ENCODE measurements at places on chromosomes 7 and 10. TPM values are rescaled to one million over a fixed set of nuclear protein-coding genes. Genes with fewer than 3 reads are reported as not detected.

DNA sequence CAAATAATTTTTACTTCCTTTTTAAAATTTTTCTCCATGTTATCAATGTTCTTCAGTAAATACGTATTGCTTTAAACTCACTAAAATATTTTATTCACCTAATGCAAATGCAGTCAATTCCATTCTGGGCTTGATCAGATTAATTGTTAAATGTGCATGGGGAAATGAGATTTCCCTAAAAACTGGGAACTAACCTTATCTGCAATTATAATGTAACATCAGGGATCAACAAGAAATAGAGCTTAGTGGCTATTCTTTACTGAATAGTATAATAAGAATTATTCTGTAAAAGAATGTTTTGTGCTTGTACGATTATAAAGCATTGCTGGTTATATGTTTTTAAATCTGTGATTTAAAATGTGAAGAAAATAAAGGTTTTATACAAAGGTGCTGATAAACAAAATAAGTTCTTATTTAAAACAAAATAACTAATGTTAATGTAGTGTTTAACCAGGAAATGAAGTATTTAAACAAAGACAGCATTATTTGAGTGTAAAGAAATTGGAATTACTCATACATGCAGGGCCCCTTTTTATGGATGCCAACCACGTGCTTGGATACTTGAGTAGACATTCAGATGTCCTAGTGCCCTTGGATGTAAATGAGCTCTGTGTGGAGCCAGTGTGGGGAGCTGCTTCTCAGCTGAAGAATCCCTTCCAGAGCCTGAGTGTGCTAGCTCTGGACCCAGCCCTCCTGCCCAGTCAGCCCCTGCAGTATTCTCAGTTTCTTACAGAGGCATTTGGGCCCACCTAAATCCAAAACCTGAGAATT lies 84.2 kb downstream of the REEP3 start:
- DNase-seq, result no peak
- no peak overlapping the region for H3K27ac ChIP-seq
- H3K4me1 ChIP-seq, result no peaks in the 10 kb centered on the region

DNA sequence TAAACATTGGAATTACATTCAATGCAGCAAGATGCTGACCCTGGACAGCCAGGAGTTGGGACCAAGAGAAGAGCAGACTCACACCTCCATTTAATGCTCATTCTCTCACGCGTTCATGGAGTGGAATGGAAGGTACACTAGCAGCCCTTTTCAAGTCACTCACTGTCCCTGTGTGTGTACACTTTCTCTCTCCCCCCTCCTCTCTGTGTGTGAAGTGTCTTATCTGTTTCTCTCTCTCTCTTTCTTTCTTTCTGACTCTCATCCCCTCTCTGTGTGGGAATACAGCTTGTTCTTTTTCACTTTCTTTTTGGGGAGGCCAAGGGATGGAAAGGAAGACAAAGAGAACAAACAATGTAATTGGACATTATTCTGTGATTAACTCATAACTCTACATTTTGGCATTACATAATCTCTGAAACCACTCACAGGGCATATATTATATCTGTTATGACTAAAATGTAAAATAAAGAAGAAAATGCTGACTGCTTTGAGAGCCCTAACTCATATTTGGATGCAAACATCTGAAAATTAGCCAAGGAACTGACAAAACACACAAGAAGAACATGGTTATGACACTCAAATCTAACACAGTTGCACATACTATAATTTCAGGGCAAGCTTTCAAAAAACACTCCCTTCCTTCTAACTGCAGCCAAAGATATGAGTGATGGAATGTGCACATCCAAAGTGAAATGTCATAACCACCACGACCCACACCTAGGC lies 188.8 kb downstream of the PARD3 start:
- no peak overlapping the region for H3K27ac ChIP-seq
- no peak for DNase-seq
- H3K4me1 ChIP-seq, result no peaks in the 10 kb centered on the region
- H3K4me3 ChIP-seq, result no peak overlapping the region
- no peaks in the 10 kb centered on the region for H3K36me3 ChIP-seq

- H3K27ac ChIP-seq, result no peak overlapping the region
- H3K27me3 ChIP-seq, result no peaks in the 10 kb centered on the region
- no peak for DNase-seq
- H3K4me1 ChIP-seq, result no peaks in the 10 kb centered on the region
These were observed 37.4 kb upstream of the GARS1 start for GRCh38 chr7:30557245-30557644.

- no peak for DNase-seq
- no peak overlapping the region for H3K4me3 ChIP-seq
- H3K27ac ChIP-seq, result no peak overlapping the region
- H3K36me3 ChIP-seq, result peaks cover 44% of the 10 kb centered on the region
- H3K4me1 ChIP-seq, result no peaks in the 10 kb centered on the region
These were observed 30.1 kb downstream of the BTAF1 start for GRCh38 chr10:91953600-91954160.

DNA sequence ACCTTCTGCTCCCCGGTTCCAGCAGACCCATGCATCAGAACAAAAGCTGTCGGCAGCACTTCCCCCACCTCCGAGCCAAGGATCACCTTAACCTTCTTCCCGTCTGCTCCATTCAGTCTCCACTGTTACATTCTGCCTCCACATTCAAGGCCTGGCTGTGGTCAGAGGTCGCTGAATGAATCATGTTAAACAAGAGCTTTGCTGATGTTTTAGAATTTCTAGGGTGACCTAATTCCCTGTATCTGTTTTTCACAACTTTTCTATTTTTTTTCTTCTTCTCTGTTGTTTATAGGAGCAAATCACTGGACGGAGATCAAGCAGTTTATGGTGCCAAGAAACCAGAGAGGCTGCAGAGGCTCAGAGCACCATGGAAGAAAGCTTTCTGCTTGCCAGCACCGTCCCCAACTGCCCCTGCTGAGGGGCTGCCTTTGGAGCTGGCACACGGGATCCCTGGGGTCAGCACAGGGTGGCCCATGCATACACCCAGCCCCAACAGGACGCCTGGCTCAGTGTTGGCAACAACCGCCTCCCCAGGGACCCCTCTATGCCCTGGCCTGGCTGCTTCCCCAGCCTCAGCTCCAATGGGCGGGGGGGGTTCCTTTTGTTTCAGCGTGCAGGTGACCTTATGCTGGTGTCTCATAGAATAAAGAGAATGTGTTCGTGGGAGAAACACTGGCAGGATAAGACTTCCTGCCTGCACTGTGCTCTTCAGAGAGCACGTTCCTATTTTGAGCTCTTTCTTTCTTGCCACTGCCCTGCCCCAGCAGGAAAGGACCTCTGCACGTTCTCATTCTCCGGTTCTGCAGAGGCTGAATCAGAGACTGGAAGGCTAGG lies 182.7 kb upstream of the LYZL2 start:
- no peak for DNase-seq
- no peak overlapping the region for H3K4me3 ChIP-seq
- H3K27me3 ChIP-seq, result no peaks in the 10 kb centered on the region
- H3K4me1 ChIP-seq, result peaks cover 4% of the 10 kb centered on the region

GRCh38 chr7:17564678-17565212 lies 266.3 kb downstream of the AHR start:
- no peak overlapping the region for H3K4me3 ChIP-seq
- no peaks in the 10 kb centered on the region for H3K27me3 ChIP-seq
- no peak overlapping the region for H3K27ac ChIP-seq
- no peak for DNase-seq
- no peaks in the 10 kb centered on the region for H3K4me1 ChIP-seq
- H3K36me3 ChIP-seq, result no peaks in the 10 kb centered on the region

GRCh38 chr7:138726288-138726687 lies 25.1 kb upstream of the SVOPL start:
- no peaks in the 10 kb centered on the region for H3K36me3 ChIP-seq
- no peaks in the 10 kb centered on the region for H3K4me1 ChIP-seq
- no peak overlapping the region for H3K27ac ChIP-seq
- H3K4me3 ChIP-seq, result no peak overlapping the region
- no peak for DNase-seq
- no peaks in the 10 kb centered on the region for H3K27me3 ChIP-seq

DNA sequence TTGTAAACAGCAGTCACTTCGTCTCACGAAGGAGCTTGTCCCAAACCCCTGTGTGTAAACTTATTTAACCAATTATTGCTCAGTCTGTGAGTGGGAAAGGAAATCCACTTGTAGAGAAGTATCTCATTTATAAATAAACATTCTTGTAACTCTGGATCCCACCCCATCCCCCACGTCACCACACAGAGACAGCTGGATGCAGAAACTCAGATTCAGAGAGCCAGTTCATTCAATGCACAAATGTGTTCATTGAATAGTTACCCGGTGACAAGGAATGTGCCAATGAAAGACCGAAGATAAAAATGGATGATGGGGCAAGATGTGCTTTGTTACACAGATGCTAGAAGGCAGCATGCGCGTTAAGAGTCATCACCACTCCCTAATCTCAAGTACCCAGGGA lies 8.3 kb upstream of the OCM start:
- H3K4me3 ChIP-seq, result no peak overlapping the region
- H3K36me3 ChIP-seq, result no peaks in the 10 kb centered on the region
- no peak overlapping the region for H3K27ac ChIP-seq

DNA sequence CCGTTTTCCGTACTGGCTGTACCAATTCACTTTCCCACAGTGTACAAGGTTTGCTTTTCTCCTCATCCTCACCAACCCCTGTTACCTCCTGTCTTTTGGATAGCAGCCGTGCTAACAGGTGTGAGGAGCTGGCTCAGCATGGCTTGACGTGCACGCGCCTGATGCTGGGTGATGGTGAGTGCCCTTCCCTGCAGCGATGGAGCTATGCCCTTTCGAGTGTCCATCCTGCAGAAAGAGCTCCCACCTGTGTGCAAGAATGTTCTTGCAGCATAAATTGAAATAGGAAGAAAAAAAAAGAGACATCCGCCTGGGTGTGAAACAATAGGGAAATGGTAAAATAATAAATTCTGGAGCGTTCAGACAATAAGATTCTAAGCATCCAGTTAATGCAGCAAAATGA lies 9.5 kb upstream of the UBE3C start:
- no peak overlapping the region for H3K4me3 ChIP-seq
- H3K36me3 ChIP-seq, result no peaks in the 10 kb centered on the region
- DNase-seq, result no peak
- no peak overlapping the region for H3K27ac ChIP-seq
- H3K27me3 ChIP-seq, result no peaks in the 10 kb centered on the region

DNA sequence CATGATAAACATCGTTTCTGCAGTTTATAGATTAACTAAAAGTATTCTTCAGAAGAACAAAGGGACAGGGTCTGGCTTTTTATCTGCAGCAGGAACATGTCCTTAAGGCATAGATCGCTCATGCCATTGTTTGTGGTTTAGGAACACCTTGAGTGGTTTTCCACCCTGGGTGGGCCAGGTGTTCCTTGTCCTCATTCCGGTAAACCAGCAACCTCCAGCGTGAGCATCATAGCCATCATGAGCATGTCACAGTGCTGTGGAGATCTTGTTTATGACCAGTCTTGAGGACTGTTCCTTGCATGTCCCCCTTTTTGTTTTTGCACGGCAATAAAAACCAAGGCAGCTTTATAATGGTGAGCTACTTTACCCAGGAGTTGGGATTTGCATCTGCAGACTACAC lies 33.9 kb downstream of the STOX1 start:
- H3K27me3 ChIP-seq, result no peaks in the 10 kb centered on the region
- H3K4me3 ChIP-seq, result no peak overlapping the region
- no peak for DNase-seq

DNA sequence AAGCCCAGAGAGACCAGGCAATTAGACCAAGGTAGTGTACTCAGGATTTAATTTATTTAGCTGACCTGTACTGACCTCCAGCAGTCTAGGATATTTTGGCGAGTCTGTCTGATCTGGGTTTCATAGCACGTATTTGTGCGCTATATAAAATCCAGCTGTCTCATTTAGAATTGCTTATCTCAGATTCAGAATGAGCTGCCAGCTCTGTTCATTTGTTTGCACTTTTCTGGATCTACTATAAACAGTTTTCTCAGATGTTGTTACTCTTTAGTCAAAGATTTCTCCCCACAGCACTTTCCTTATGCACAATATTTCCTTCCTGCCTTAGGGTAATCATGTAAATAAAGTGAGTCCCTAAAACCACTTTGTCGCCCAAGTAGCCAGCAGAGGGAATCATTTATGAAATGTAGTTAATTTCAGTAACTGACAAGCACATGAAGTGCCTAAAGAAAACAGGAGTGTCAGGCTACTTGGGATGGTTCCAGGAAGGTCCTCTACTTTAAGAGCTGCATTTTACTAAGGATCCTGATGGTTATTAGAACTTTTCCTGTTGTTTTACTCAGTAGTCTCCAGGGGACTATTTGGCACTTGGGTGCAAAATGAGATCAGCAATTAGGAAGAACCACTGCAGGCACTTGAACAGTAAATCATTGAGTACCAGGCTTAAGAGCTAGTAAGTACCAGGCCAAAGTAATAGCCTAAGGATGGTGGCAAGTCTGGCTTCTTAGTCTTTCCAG lies 226.4 kb downstream of the TWIST1 start:
- no peak for DNase-seq
- H3K4me1 ChIP-seq, result no peaks in the 10 kb centered on the region
- no peak overlapping the region for H3K27ac ChIP-seq
- H3K36me3 ChIP-seq, result no peaks in the 10 kb centered on the region

- no peak overlapping the region for H3K4me3 ChIP-seq
- H3K27me3 ChIP-seq, result no peaks in the 10 kb centered on the region
- no peaks in the 10 kb centered on the region for H3K4me1 ChIP-seq
- H3K36me3 ChIP-seq, result no peaks in the 10 kb centered on the region
These were observed 29.8 kb downstream of the C10orf120 start for GRCh38 chr10:122669842-122670241.

GRCh38 chr7:48147078-48147591 lies 24.1 kb upstream of the ABCA13 start:
- no peak overlapping the region for H3K4me3 ChIP-seq
- H3K36me3 ChIP-seq, result no peaks in the 10 kb centered on the region
- no peaks in the 10 kb centered on the region for H3K4me1 ChIP-seq
- no peak for DNase-seq
- H3K27me3 ChIP-seq, result no peaks in the 10 kb centered on the region
- no peak overlapping the region for H3K27ac ChIP-seq

DNA sequence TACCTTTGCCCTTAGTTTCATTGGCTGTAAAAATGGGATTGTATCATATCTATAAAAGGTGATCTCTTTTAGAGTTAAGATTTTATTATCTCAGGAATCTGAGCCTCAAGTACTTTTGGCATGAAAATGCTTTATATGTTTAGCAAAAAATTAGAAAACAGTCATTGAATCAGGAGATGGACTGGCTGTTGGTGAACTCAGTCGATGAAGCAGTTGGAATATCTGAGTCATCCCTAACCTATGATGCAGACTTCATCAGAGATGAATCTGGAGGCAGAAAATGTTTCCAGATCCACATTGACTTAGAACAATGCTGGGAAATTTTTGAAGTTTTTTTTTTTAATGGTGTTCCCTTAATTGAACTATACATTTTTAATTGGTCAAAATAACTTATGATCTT lies 228.5 kb downstream of the SLC25A13 start:
- H3K27ac ChIP-seq, result no peak overlapping the region
- no peak overlapping the region for H3K4me3 ChIP-seq
- H3K36me3 ChIP-seq, result no peaks in the 10 kb centered on the region
- H3K27me3 ChIP-seq, result no peaks in the 10 kb centered on the region

- H3K27me3 ChIP-seq, result no peaks in the 10 kb centered on the region
- H3K4me3 ChIP-seq, result no peak overlapping the region
- H3K36me3 ChIP-seq, result no peaks in the 10 kb centered on the region
- H3K4me1 ChIP-seq, result no peaks in the 10 kb centered on the region
- H3K27ac ChIP-seq, result no peak overlapping the region
These were observed 168.0 kb downstream of the DKK1 start for GRCh38 chr10:52481986-52482555.

GRCh38 chr7:154744256-154744860 lies 258.6 kb downstream of the PAXIP1 start:
- no peaks in the 10 kb centered on the region for H3K4me1 ChIP-seq
- H3K36me3 ChIP-seq, result no peaks in the 10 kb centered on the region
- DNase-seq, result no peak
- no peaks in the 10 kb centered on the region for H3K27me3 ChIP-seq

The EN2 gene
- polyA plus RNA-seq, result not detected

The STAG3 gene
- 1.5 TPM for polyA plus RNA-seq

The NUDT13 gene
- 0.85 TPM for polyA plus RNA-seq

The IKZF1 gene
- polyA plus RNA-seq, result 238 TPM

The ZNF425 gene
- 1.7 TPM for polyA plus RNA-seq

The POLR2J2 gene
- polyA plus RNA-seq, result 5.3 TPM

Data from CD8-positive, alpha-beta memory T cell (primary cell).